Prostate gland (tissue), 2 donors: ENCODE measurements at places on chromosomes 1 and 21. TPM values are rescaled to one million over a fixed set of nuclear protein-coding genes. Genes with fewer than 3 reads are reported as not detected.
A peak's percentile ranks its signal among the peaks of the same experiment; 100 is the strongest.

GRCh38 chr1:147509786-147510395, 31.4 kb upstream of the BCL9 start:
- H3K27ac ChIP-seq: no peak overlapping the region
- H3K27me3 ChIP-seq: no peaks in the 10 kb centered on the region
- H3K36me3 ChIP-seq: no peaks in the 10 kb centered on the region

DNA sequence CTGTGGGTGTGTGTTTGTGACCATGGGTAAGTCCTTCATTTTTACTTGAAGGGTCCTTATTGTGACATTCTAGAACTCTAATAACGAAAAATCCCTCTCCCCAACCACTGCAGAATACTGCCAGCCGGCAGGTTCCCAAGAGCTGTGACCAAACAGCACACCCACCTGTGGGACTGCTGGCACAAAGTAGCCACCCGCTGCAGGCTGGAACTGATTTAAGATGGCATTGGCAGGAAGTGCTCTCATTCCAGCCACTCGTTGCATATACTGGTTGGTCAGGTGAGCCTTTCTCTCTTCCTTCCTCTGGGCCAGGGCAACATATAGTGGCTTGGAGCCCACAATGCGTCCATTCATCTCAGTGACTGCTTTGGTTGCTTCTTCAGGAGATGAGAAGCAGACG, 11.6 kb downstream of the PABPC4 start:
- no peak for DNase-seq
- no peaks in the 10 kb centered on the region for H3K27me3 ChIP-seq
- H3K36me3 ChIP-seq: peaks cover 41% of the 10 kb centered on the region
- H3K27ac ChIP-seq: no peak overlapping the region

DNA sequence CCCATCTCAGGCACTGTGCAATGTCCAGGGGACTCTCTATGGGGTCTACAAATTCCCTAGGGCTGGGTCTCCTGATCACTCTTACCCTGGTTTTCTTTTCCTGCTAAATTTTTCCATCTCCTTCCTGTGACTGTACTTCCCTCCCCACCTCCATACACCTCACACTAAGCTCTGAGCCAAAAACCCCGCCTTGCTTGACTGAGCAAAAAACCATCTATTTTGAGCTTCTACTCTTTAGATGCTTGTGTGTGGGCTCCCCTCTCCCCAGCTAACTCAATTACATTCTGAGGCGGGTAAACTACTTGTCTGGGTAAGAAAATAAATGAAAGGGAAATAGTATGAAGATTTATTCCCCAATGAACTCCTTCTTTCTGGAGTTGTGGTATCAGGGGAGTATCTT, 187.9 kb downstream of the PTPRU start:
- H3K4me1 ChIP-seq: no peaks in the 10 kb centered on the region
- H3K4me3 ChIP-seq: no peak overlapping the region
- no peak overlapping the region for H3K27ac ChIP-seq
- DNase-seq: no peak
- no peaks in the 10 kb centered on the region for H3K36me3 ChIP-seq
- no peaks in the 10 kb centered on the region for H3K27me3 ChIP-seq

DNA sequence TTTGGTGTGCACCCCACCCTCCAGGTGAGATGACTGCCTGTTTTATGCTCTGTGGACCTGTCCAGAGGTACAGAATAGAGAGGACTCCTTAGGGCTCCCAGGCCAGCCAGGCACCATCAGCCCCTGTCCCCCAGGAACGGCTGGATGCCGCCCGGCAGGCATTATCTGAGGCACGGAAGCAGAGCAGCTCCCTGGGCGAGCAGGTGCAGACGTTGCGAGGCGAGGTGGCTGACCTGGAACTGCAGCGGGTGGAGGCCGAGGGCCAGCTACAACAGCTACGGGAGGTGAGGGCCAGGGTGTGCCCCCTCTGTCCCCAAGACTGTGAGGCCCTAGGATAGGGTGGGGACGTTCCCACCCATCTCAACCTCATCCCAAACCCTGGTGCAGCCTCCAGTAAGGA, 10.8 kb downstream of the MFAP2 start:
- H3K27ac ChIP-seq: no peak overlapping the region
- no peak for DNase-seq
- H3K4me3 ChIP-seq: no peak overlapping the region
- no peaks in the 10 kb centered on the region for H3K27me3 ChIP-seq
- H3K4me1 ChIP-seq: no peaks in the 10 kb centered on the region

Gene PDE9A
- 93.6 TPM for total RNA-seq

- no peaks in the 10 kb centered on the region for H3K36me3 ChIP-seq
- no peak for DNase-seq
- H3K27ac ChIP-seq: no peak overlapping the region
These were observed 2.7 kb downstream of the ZBED6 start for GRCh38 chr1:203797948-203798655.

- H3K27ac ChIP-seq: no peak overlapping the region
- H3K27me3 ChIP-seq: no peaks in the 10 kb centered on the region
- H3K4me1 ChIP-seq: no peaks in the 10 kb centered on the region
- no peak for DNase-seq
These were observed 9.9 kb downstream of the TGFBR3 start for GRCh38 chr1:91876040-91876470.

DNA sequence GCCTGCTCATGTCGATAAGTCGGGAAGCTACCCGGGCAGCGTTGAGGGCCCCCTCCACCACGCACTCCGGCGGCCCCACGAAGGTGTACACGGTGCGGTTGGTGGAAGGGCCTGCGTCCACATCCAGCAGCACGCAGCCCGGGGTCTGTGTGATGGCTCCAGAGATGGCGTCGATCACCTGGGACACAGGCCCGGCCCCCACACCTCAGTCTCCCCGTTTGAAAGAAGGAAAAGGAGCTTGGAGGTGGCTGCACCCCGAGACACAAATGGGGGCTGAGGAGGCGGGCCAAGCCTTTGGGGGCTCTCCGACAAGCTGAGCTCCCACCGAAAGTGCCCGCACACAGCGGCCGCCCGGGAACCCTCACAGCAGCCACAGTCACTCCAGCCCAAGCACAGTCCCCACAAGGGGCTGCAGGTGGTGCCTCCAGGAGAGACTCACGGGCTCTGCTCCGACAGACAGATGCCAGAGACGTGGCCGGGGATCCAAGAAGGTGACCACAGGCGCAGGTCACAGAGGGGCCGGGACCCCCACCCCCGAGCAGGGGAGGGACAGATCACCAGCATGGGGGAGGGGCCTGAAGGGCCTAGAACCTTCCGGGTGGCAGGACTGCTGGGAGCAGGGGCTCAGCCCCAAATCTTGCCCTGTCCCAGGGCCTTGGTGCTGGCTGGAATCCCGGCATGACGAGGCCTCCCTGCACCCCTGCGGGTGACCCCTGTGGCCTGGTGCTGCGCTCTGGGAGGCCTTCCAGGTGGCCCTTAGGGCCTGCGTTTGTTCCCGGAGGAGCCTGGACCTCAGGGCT, 1.0 kb downstream of the FTCD start:
- peak overlapping the region; percentile 92 for H3K27ac ChIP-seq
- H3K36me3 ChIP-seq: no peaks in the 10 kb centered on the region
- H3K27me3 ChIP-seq: no peaks in the 10 kb centered on the region

- H3K4me1 ChIP-seq: no peaks in the 10 kb centered on the region
- H3K4me3 ChIP-seq: no peak overlapping the region
- DNase-seq: no peak
- H3K36me3 ChIP-seq: no peaks in the 10 kb centered on the region
- no peak overlapping the region for H3K27ac ChIP-seq
These were observed 49.5 kb downstream of the SCMH1 start for GRCh38 chr1:41192456-41193178.

GRCh38 chr1:213110349-213111300, 59.6 kb downstream of the RPS6KC1 start:
- no peak overlapping the region for H3K4me3 ChIP-seq
- H3K27me3 ChIP-seq: no peaks in the 10 kb centered on the region
- DNase-seq: no peak
- no peaks in the 10 kb centered on the region for H3K4me1 ChIP-seq
- no peaks in the 10 kb centered on the region for H3K36me3 ChIP-seq

- DNase-seq: no peak
- no peaks in the 10 kb centered on the region for H3K27me3 ChIP-seq
- H3K27ac ChIP-seq: no peak overlapping the region
- H3K4me1 ChIP-seq: no peaks in the 10 kb centered on the region
These were observed 576.2 kb downstream of the PTPRU start for GRCh38 chr1:29812408-29813135.

- no peaks in the 10 kb centered on the region for H3K36me3 ChIP-seq
- DNase-seq: no peak
- no peak overlapping the region for H3K4me3 ChIP-seq
- no peaks in the 10 kb centered on the region for H3K4me1 ChIP-seq
- H3K27ac ChIP-seq: no peak overlapping the region
These were observed 77.5 kb downstream of the PHTF1 start for GRCh38 chr1:113681596-113682337.

DNA sequence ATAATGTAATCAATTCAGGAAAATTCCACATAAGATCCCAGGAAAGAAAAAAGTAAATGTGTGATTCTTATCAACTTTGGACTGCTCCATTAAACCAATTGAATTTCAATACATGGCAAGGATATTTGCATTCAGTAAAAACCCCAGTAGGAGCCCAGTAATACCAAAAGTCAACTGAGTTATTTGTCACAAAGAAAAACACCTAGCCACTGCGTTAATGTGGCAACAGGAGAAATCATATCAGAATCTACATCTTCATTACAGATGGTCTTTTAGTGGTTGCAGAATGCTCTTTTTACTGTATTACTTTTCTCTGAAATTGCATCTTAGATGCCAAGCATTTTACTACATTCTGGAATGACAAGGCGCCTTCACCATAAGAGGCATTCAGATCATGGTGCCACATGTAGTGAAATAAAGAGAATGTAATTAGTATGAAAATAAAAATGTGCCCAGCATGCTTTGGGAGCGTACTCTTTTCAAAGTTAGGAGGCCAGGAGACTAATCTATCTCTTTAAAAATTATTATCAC, 180.7 kb downstream of the PATJ start:
- H3K27me3 ChIP-seq: no peaks in the 10 kb centered on the region
- H3K4me1 ChIP-seq: no peaks in the 10 kb centered on the region
- H3K36me3 ChIP-seq: no peaks in the 10 kb centered on the region
- H3K27ac ChIP-seq: no peak overlapping the region
- DNase-seq: no peak

GRCh38 chr1:116066868-116067565, 44.2 kb upstream of the MAB21L3 start:
- no peaks in the 10 kb centered on the region for H3K4me1 ChIP-seq
- H3K4me3 ChIP-seq: no peak overlapping the region
- no peaks in the 10 kb centered on the region for H3K27me3 ChIP-seq
- H3K36me3 ChIP-seq: no peaks in the 10 kb centered on the region
- H3K27ac ChIP-seq: no peak overlapping the region
- no peak for DNase-seq

GRCh38 chr21:14838400-14838799, 226.4 kb downstream of the NRIP1 start:
- no peaks in the 10 kb centered on the region for H3K27me3 ChIP-seq
- H3K36me3 ChIP-seq: no peaks in the 10 kb centered on the region
- H3K4me3 ChIP-seq: no peak overlapping the region
- no peak overlapping the region for H3K27ac ChIP-seq
- no peaks in the 10 kb centered on the region for H3K4me1 ChIP-seq

Gene ZNF669
- total RNA-seq: 7.0 TPM

- no peak for DNase-seq
- no peaks in the 10 kb centered on the region for H3K36me3 ChIP-seq
- no peak overlapping the region for H3K4me3 ChIP-seq
- peaks cover 6% of the 10 kb centered on the region for H3K27me3 ChIP-seq
These were observed 68.1 kb downstream of the GRIK3 start for GRCh38 chr1:36966242-36966641.

Gene GUCA2A
- not detected for total RNA-seq

DNA sequence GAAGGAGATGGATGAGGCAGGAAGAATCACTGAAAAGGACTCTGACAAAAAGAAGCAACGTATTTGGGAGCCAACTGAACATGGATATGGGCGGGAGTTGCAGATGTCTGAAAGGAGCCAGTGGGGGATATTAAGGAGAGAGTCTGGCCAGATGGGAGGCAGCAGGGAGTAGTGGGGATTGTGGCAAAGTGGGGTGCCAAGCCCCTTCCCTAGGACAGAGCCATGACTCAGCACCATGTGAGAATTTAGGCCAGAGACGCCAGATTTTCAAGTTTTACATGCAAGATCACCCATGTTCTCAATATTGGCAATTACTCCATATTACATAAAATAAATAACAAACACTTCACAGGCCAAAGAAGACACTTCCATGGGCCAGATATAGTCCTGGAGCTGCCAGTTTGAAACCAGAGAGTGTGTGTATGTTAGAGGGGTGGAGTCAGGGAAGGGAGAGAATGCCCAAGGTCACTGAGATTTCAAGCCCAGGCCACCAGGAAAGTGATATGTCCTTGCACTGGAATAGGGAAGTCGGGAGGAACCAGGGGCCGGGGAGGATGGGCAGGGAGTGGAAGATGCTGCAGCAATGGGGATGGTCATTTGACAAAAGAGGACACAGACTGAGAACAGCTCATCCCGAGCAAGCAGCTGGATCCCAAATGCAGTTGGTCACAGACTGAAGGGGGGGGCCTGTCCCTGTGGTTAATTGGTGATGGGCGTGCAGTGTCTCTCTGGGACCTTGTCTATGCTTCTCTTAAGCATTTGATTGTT, 23.5 kb downstream of the TMEM51 start:
- H3K4me3 ChIP-seq: no peak overlapping the region
- no peaks in the 10 kb centered on the region for H3K4me1 ChIP-seq
- H3K27ac ChIP-seq: no peak overlapping the region
- no peak for DNase-seq

GRCh38 chr1:243390162-243390791, 134.4 kb downstream of the SDCCAG8 start:
- H3K27me3 ChIP-seq: no peaks in the 10 kb centered on the region
- H3K4me3 ChIP-seq: no peak overlapping the region
- no peak for DNase-seq
- no peak overlapping the region for H3K27ac ChIP-seq
- H3K36me3 ChIP-seq: no peaks in the 10 kb centered on the region

GRCh38 chr21:26715878-26716506, 129.2 kb downstream of the ADAMTS1 start:
- peak; percentile 8 for DNase-seq
- no peaks in the 10 kb centered on the region for H3K27me3 ChIP-seq
- H3K4me3 ChIP-seq: no peak overlapping the region
- no peaks in the 10 kb centered on the region for H3K4me1 ChIP-seq
- H3K27ac ChIP-seq: no peak overlapping the region

DNA sequence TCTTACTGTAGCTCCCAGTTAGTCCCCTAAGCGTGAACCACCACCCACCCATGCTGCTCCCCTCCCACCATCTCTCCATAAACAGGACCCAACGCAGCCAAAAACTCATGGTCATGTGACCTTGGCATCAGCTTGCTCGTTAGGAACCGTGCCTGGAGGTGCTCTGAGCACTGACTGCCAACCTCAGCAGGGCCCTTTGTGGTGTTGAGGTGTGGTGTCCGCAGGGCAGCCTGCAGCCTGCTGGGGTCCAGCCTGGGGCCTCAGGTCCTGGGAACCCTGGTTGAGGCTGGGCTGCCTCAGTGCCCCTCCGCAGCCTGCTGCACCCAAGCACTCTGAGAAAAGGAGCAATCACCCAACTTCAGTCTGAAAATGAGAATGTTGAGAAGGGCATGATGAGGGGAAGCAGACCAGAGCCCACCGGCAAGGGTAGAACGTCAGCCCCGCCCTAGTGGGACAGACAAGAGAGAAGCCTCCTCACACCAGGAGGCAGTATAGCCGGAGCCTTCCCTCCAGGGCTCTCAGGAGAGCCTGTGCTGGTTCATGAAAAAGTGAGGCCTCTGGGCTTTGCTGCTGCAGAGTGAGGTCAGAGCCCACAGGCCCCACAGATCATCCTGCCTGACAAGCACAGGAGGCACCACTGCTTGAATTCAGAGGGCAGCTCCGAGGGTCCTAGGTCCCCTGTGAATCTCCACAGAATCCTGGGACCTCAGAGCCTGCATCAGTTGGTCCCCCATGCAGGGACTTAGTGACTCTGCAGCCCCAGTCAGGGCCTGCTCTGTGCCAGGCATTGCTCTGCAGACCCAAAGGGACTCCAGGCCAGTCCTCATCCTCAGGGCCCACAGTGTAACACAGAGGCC, 4.9 kb upstream of the COL6A2 start:
- H3K36me3 ChIP-seq: no peaks in the 10 kb centered on the region
- no peak overlapping the region for H3K4me3 ChIP-seq
- H3K4me1 ChIP-seq: no peaks in the 10 kb centered on the region
- peak overlapping the region; percentile 64 for H3K27ac ChIP-seq

Gene LIPI
- not detected for total RNA-seq
